ENCODE measurements at places on chromosomes 2 and 18. TPM values are rescaled to one million over a fixed set of nuclear protein-coding genes. Genes with fewer than 3 reads are reported as not detected.

KCNF1 gene
- 1.6 TPM for polyA plus RNA-seq

SNTG2 gene
- 2.9 TPM for polyA plus RNA-seq

IMPACT gene
- 76.4 TPM for polyA plus RNA-seq

GKN2 gene
- not detected for polyA plus RNA-seq

ONECUT2 gene
- polyA plus RNA-seq, result 0.06 TPM

SERPINB7 gene
- 0.65 TPM for polyA plus RNA-seq

LBX2 gene
- 2.2 TPM for polyA plus RNA-seq

SOWAHC gene
- polyA plus RNA-seq, result 16.2 TPM

NEUROD1 gene
- polyA plus RNA-seq, result not detected

RAB1A gene
- 199 TPM for polyA plus RNA-seq

ABCB11 gene
- polyA plus RNA-seq, result 0.27 TPM

C1QL2 gene
- not detected for polyA plus RNA-seq

UGT1A5 gene
- not detected for polyA plus RNA-seq

COL4A4 gene
- polyA plus RNA-seq, result 44.2 TPM

PTH2R gene
- polyA plus RNA-seq, result 41.2 TPM

DHRS9 gene
- 0.90 TPM for polyA plus RNA-seq

FNDC4 gene
- 8.3 TPM for polyA plus RNA-seq

ACVR1C gene
- 0.16 TPM for polyA plus RNA-seq

GCG gene
- not detected for polyA plus RNA-seq

ARHGEF4 gene
- 5.6 TPM for polyA plus RNA-seq

ZNF385B gene
- 12.6 TPM for polyA plus RNA-seq

GNAL gene
- polyA plus RNA-seq, result 3.4 TPM

CLEC4F gene
- polyA plus RNA-seq, result 0.06 TPM

Data from left renal cortex interstitium (tissue), 4 donors.